Astrocyte (in vitro differentiated cells and primary cell): ENCODE measurements at places on chromosomes 1 and 21.

GRCh38 chr1:46289976-46290375, 13.4 kb downstream of the LRRC41 start:
- DNase-seq, result no peak

DNA sequence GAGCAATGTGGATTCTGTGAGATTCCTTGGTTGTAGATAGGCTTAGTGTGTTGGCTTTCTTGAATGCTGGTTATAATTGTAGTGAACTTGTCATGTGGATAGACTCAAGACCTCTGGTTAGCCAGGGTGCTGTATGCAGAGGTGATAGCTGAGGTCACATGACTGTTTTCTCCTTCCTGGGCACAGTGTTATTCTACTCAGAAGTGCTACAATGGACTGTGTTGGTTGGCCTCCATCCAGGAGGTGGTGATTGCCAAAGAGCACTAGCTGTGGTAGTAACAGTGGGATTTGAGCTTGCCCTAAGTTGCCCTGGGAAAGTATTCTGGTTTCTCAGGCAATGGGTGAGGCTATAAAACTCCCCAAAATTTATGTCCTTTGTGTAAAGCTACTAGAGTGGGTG, 71.6 kb downstream of the SH3BGR start:
- DNase-seq, result no peak

- DNase-seq, result no peak
These were observed 5.4 kb upstream of the HAO2 start for GRCh38 chr1:119363162-119363561.

- no peak for DNase-seq
These were observed 5.4 kb upstream of the IGSF8 start for GRCh38 chr1:160103658-160104408.

GRCh38 chr1:75265792-75266191, 131.6 kb downstream of the LHX8 start:
- DNase-seq, result peak; percentile 23

DNA sequence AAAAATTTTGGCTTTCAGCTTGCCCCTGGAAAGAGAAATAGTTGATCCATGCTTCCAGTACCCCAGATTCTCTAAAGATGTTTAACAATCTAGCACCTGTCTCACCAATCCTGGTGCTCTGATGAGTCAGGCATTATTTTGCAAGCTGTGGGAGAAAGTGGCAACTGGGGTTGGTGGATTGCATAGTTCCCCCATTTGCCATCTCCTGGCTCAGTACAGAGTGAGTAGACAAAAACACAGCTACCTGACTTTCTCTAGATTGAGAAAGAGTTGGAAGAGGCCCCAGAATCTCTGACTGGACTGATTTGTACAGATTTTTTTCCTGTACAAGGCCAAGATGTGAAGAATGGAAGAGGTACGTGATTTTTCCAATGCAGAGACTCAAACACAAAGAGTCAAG, 75.1 kb upstream of the NEGR1 start:
- DNase-seq, result peak; percentile 34

- peak; percentile 79 for DNase-seq
These were observed 51.3 kb downstream of the PCNX2 start for GRCh38 chr1:233244183-233244582.

- DNase-seq, result no peak
These were observed 58.9 kb upstream of the ADARB1 start for GRCh38 chr21:45015469-45015860.

DNA sequence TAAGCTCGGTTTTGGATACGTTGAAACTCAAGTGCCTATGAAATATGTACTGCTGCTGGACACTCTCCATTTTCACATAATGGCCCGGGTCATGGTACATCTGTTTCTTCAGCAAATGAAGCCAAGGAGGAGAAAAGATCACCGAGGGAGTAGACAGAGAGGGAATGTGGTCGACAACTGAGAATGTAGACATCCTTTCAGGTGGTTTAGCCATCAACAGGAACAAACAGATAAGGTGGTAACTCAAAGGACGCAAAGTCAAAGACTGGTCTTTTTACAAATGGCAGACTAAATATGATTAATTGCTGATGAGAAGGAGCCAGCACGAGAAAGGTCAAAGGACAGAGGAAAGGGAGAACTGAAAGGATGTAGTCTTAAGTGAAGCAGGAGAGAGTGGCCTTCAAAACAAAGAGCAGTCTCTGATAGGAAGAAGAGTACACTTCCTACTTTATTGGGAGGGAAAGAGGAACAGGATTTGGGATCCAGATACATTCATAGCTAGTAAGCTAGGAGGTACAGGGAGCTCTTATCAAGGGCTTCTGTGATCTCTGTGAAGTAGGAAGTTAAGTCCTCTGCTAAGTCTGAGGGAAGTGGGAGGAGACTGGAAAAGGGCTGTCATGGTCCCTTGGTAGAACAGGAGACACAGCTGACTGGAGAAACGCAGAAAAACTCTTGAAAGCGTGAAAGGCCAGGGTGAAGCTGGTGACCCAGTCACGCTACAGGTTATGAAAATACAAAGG, 28.3 kb downstream of the NUP133 start:
- no peak for DNase-seq

GRCh38 chr1:171488190-171488929, 3.0 kb downstream of the PRRC2C start:
- no peak for DNase-seq

GRCh38 chr1:225691861-225692516, 39.1 kb upstream of the ENAH start:
- DNase-seq, result peak; percentile 99

GRCh38 chr1:214966346-214966745, 116.2 kb upstream of the KCNK2 start:
- DNase-seq, result peak; percentile 31

GRCh38 chr1:234756066-234756774, 146.2 kb upstream of the IRF2BP2 start:
- peak; percentile 72 for DNase-seq

DNA sequence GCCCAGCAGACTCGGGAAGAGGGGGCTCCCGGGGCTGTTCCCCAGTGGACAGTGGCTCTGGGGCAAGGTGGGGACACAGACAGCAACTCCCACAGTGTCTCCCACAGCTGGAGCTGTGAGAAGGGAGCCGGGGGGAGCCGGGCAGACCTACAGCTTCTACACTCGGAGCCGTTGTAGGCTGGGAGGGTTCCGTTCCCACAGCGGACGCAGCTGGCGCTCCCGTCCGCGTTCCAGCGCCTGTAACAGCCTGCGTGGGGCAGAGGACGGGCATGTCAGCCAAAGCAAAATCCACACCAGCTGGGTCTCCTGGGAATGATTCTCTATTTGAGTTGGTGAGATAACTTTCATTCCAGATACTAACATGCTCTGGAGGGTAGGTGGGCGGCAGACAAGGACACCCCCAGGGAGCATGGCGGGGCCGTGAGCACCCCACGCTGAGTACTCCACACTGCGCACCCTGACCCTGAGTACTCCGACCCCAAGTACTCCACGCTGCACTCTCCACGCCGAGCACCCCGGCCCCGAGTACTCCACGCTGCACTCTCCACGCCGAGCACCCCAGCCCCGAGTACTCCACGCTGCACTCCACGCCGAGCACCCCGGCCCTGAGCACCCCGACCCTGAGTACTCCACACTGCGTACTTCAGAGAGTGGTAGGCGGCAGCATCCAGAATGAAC, 13.4 kb upstream of the RNF223 start:
- DNase-seq, result no peak

DNA sequence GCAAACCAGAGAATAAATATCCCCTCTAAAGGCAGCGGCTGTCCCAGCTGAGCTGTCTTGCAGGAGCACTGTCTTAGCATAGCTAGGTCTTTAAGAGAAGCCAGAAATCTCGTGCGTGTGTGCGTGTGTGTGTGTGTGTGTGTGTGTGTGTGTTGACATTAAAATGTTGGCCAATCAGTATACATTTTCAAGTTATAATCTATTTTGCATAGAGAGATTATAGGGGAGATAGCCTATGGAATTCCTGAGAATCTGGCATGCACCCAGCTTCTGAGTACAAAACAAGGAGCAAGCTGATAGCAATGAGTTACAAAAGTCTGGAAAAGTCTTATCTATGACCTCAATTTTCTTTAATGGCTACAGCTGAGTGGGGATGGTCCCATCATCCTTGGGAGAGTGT, 17.7 kb downstream of the METTL13 start:
- no peak for DNase-seq

DNA sequence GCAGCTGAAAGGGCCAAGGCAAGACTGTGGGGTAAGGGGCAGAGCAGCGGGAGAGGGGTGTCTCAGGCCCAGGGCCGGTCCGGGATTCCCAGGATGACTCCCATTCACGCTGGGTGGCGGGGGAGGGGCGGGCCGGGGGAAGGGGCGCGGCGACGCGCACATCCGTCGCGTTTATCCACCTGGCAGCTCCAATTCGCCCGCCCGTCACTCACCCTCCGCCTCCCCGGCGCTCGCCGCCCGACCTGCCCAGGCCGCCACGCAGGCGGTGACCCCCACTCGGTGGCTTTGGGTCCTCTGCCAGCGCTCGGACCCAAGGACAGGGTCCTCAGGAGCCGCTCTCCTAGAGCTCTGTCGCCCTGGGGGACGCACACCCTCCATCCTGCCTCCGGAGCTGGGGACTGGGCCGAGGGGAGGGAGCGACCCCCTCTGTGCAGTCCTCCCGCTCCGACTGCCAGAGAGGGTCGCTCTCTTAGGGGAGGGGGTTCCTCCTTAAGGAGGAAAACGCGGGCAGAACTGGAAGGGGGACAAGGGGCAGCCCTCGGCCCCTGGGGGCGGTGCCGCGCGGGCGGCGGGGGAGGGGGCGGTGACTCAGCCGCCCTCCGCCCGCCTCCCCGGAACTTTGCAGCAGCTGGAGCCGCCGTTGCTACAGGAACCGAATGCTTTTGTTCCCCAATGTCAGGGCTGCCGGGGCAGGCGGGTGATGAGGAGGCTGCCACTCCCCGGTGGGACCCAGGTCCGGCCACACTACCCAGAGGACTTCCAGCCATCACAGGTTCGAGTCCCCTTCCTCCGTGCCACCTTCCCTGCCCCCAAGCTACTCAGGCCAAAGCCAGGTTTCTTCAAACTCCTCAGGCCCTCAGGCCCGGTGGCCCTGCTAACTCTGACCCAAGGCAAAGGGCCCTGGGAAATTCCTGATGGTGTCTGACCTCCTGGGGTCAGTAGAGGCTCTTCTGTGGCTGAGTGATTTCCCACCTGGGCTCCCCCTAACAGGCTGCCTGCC, 3.4 kb downstream of the ADGRB2 start:
- peak; percentile 41 for DNase-seq

DNA sequence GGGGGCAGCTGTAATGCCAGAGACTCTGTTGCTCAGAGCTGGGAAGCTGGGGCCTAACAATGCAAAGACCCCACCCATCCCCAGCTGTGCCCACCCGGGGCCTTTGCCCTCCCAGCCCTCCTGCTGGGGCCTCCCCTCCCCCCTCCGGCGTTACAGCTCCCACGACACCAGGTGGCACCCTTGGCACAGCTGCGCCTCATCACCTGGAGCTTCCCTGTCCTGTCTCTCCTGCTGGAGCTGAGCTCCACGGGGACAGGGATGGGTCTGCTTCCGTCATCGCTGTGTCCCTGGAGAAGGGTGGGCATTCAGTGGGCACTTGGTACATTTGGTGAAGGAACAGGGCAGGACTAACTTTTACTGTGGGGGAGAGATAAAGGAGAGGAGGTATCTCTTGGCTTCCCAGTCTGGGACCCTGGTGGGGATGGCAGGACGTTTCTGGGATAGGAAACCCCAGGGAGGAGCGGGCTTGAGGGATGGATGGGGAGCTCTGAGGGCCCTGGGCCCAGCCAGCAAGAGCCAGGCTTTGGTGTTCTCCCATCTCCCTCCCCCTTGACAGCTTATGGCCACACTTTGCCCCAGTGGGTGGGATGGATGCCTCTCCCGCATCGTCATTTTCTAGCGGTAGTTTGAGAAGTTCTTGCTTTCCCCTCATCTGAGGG, 453.2 kb downstream of the PTPRU start:
- no peak for DNase-seq

DNA sequence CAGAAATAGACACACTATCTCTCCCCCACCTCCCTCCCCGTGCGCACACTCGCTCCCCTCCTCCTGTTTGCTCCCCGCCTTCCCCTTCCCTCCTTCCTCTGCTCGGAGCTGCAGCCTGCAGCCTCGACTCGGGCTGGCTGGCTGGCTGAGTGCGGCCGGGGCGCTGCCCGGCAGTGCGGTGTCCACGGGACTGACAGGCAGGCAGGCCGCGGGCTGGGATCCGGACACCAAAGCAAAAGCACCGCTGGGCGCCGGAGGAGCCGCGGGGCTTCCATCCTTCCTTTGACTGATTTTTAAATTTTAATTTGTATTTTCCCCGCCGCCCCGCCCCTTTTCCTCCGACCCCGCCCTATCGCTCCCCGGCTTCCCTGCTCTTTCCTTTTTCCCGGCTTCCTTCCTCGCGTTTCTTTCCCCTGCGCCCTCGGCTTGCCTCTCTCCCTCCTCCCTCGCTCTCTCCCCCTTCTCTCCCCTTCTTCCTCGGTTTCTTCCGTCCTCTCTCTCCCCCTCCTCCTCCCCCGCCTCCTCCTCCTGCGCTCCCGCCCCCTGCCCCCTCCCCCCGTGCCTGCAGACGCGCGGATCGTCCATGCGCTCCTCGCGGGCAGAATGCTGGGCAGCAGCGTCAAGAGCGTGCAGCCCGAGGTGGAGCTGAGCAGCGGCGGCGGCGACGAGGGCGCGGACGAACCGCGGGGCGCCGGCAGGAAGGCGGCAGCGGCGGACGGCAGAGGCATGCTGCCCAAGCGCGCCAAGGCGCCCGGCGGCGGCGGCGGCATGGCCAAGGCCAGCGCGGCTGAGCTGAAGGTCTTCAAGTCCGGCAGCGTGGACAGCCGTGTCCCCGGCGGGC, 109.4 kb downstream of the NAV1 start:
- peak; percentile 55 for DNase-seq

DNA sequence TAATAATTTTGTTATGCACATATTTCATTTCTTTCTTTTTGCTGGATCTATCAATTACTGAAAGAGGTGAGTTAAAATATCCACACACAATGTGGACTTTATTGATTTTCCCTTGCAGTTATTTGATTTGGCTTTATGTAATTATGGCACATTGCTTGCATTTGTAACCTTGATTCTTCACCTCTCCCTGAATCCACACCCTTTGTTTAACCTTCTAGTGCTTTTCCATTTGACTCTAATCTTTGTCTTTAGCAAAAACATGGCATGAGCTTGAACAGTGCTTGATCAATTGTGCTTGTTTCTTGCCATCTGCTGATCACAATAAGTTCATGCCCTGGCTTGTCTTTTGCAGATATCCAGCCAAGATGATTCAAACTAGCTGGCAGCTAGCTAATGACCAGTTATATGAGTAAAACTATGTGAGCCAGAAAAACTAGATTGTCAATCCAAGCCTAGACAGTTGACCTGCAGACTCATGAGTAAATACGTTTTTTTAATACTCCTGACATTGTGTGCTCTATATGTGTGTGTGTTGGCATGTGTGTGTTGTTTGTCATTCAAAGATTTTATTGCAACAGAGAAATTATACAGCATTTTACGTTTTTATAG, 899.2 kb downstream of the NCAM2 start:
- DNase-seq, result peak; percentile 40

- DNase-seq, result no peak
These were observed 173.4 kb upstream of the HMCN1 start for GRCh38 chr1:185560760-185561159.

DNA sequence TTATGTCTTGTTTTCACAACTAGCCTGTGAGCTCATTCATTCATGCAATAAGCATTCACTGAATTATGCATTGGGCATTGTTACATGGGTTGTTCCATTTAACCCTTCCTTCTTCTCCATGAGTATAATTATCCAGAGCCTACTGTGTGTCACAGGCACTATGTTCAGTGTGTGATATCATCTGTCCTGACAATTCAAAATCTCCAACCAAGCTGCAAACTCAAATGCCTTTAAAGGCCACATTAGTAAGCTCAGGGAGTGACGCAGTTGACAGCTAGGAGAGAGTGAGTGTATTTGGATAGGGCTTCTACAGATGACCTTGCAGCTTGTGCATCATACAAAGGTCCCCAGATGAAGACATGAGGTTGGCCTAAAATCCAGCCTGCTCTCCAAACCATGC, 289.5 kb downstream of the OMA1 start:
- no peak for DNase-seq
